ENCODE measurements at places on chromosomes 5 and 9.

DNA sequence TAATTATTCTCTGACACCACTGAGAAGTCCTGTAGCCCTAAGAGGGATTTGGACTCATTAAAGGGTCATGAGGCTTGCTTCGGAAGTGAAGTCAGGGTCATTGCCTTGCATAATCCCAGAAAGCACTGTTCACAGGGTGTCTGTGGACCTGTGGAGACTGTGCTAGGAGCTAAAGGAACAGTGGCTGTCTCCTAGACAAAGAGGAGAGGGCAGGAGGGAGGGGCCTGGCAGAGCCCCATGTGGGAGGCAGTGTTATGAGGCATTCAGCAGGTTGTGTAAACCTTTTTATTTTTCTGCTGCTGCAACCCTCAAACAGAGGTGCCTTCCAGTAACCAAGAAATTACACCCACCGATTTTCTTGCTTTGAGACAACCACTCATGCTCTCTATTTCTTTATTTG lies 3.3 kb downstream of the TMEM174 start:
- no peak for DNase-seq

GRCh38 chr5:137566118-137566541 lies 67.0 kb upstream of the SPOCK1 start:
- DNase-seq: no peak

DNA sequence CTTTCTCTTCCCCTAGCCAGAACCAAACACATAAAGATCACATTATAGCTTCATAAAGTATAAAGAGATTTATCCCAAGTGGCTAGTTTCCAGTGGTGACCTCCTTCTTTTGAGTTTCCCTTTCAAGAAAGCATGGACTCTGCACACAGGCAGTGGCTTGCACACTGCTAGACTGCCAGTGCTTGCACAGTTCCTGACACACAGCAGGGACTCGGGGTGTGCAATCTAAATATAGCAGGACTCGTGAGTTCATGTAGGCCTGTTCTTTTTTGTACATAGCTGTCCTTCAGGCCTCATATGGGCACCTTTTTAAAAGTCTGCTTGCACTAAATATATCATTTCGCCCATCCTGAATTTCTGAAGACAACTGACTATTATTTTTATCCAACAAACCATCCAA lies 308.6 kb downstream of the FBXL7 start:
- no peak for DNase-seq

DNA sequence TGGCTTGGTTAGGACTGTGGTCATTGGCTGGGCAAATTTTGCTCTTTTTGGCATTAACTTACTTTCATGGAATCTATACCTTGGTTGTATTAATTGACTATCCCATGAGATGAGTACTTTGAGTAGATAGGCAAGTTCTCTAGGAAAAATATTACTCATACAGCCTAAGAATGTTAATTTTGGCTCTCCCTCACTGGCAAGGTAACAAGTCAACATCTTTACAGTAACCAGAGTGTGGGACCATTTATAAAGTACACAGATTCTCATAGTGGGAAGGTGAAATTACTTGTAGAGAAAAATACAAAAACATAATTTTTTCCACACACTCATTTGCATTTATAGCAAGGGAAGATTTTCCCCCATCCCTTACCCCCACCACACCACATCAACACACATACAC lies 154.6 kb upstream of the ZNF608 start:
- no peak for DNase-seq

DNA sequence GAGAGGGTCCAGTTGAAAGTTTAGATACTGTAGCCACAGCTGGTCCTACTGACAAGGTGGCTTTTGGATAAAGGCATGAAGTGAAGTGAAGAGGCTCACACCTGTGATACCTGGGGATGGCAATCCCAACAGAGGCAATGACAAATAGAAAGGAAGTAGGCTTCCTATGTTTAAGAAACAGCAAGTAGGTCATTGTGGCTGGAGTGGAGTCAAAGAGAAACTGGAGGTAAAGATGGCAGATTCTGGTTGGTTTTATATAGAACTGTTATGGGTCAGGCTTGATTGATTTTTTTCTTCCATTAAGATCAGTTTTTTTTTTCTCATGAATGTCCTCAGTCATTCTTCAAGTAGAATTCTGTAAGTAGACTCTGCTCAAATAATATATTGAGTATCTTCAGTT lies 79.5 kb downstream of the ANXA1 start:
- no peak for DNase-seq

- DNase-seq: no peak
Observed at GRCh38 chr5:90233476-90233875, 176.1 kb downstream of the CETN3 start.

DNA sequence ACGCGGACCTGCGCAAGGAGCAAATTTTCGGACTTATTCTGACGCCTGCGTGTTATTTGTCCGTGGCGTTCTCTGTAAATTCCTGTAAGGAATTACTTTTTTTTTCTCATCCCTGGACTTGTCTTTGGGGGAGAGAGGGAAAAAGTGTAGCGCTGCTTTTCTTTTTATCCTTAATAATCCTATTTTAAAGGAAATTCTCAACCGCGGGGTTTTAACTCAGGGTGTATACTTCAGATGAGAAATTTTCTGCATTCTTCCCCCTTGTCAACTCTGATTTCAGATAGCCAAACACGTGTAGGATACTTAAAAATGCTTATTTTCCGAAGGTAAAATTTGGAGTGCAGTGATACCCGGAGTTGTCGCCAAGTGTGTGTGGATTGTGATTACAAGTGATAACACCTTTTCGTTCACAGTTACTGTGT lies 853 bp downstream of the DCP2 start:
- DNase-seq: no peak

DNA sequence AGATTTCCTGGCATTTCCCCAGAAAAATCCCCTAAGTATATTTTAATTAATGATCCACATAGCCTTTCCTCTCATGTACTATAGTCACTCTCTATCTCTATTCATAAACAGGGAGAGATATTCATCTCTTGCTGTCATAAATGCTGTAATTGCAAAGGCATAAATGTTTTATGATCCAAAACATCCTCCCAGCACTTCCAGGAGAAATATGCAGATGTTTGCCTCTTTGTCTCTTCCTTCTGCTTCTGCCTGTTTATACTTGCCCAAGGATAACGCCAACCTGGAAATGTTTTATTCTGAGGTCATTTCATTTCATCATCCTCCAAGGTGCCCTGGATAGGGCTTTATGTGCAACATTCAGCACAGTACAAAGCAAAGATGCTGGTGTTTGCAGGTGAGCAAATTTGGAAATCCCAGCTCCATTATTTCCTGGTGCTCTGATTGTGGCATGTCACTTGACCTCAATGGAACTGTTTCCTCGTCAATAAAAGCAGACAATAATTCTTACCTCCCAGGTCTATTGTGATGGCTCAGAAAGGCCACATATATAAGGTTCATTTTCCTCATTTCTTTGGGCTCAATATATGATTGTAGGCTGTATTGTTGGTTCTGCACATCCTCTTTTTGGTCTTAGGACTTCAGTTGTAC lies 6.9 kb downstream of the TNFSF15 start:
- no peak for DNase-seq

DNA sequence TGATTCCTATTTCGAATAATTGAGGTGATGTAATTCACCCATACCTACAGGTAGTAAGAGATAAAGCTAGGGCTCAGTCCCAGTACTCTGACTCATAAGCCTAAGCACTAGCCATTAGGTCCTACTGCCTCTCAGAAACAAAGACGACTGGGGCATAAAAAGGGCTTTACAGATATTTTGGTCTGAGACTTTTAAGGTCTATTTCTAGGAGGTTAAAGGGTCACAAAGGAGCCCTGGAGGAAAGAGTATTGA lies 69.8 kb downstream of the SGCD start:
- no peak for DNase-seq

- no peak for DNase-seq
Observed at GRCh38 chr9:128921881-128922763, 1.3 kb downstream of the PHYHD1 start.

GRCh38 chr9:93942161-93942560 lies 13.0 kb downstream of the BARX1 start:
- DNase-seq: no peak

- no peak for DNase-seq
Observed at GRCh38 chr5:127101935-127102334, 28.6 kb upstream of the C5orf63 start.

- DNase-seq: no peak
Observed at GRCh38 chr5:110177729-110178128, 488.0 kb downstream of the MAN2A1 start.

Data from omental fat pad (tissue), 4 donors.